ENCODE measurements at places on chromosomes 11 and 22. TPM values are rescaled to one million over a fixed set of nuclear protein-coding genes. Genes with fewer than 3 reads are reported as not detected.

GRCh38 chr11:33021501-33021900 is 5.8 kb downstream of the DEPDC7 start:
- DNase-seq, result no peak
- no peak overlapping the region for H3K27ac ChIP-seq
- no peaks in the 10 kb centered on the region for H3K36me3 ChIP-seq
- H3K4me1 ChIP-seq, result no peaks in the 10 kb centered on the region
- H3K4me3 ChIP-seq, result no peak overlapping the region

Gene VSIG2
- total RNA-seq, result 2.2 TPM

GRCh38 chr11:112931703-112932102 is 29.5 kb upstream of the NCAM1 start:
- no peaks in the 10 kb centered on the region for H3K36me3 ChIP-seq
- H3K4me1 ChIP-seq, result no peaks in the 10 kb centered on the region
- no peak for DNase-seq
- H3K4me3 ChIP-seq, result no peak overlapping the region
- H3K27me3 ChIP-seq, result no peaks in the 10 kb centered on the region

Gene C11orf52
- total RNA-seq, result 2.4 TPM

- H3K36me3 ChIP-seq, result no peaks in the 10 kb centered on the region
- H3K27me3 ChIP-seq, result no peaks in the 10 kb centered on the region
- DNase-seq, result no peak
Measured at GRCh38 chr11:75884321-75884720, 69.3 kb downstream of the UVRAG start.

- no peaks in the 10 kb centered on the region for H3K4me1 ChIP-seq
- H3K27me3 ChIP-seq, result no peaks in the 10 kb centered on the region
- DNase-seq, result no peak
- H3K4me3 ChIP-seq, result no peak overlapping the region
- H3K36me3 ChIP-seq, result no peaks in the 10 kb centered on the region
- no peak overlapping the region for H3K27ac ChIP-seq
Measured at GRCh38 chr11:77558380-77558779, 31.4 kb upstream of the AQP11 start.

DNA sequence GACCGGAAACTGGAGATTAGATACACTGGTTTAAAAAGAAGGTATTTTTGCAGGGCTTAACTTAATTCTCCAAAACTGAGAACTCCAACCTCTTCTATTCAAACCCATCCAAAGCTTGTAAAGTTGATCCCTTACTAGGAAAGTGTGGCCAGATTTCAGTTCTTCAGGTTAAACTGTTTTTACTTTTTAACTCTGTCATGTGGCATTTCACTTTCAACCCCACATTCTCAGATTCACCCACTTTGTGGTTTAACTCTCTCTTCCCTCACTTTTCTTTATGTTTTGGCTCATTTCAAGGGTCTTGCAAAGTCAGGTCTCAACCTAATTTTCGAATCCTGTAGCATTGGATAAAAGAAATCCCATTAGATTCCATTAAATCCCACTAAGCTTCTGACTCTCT is 75.4 kb downstream of the MPPED2 start:
- no peaks in the 10 kb centered on the region for H3K27me3 ChIP-seq
- H3K4me3 ChIP-seq, result no peak overlapping the region
- H3K27ac ChIP-seq, result no peak overlapping the region

GRCh38 chr22:41892721-41893120 is 22.2 kb downstream of the SHISA8 start:
- H3K4me1 ChIP-seq, result no peaks in the 10 kb centered on the region
- DNase-seq, result no peak
- H3K27me3 ChIP-seq, result no peaks in the 10 kb centered on the region
- H3K27ac ChIP-seq, result no peak overlapping the region

GRCh38 chr11:41461057-41461681 is 1.7 kb upstream of the LRRC4C start:
- no peak overlapping the region for H3K4me3 ChIP-seq
- no peaks in the 10 kb centered on the region for H3K36me3 ChIP-seq
- H3K27ac ChIP-seq, result no peak overlapping the region
- no peak for DNase-seq
- H3K4me1 ChIP-seq, result no peaks in the 10 kb centered on the region
- H3K27me3 ChIP-seq, result peaks cover 9% of the 10 kb centered on the region

DNA sequence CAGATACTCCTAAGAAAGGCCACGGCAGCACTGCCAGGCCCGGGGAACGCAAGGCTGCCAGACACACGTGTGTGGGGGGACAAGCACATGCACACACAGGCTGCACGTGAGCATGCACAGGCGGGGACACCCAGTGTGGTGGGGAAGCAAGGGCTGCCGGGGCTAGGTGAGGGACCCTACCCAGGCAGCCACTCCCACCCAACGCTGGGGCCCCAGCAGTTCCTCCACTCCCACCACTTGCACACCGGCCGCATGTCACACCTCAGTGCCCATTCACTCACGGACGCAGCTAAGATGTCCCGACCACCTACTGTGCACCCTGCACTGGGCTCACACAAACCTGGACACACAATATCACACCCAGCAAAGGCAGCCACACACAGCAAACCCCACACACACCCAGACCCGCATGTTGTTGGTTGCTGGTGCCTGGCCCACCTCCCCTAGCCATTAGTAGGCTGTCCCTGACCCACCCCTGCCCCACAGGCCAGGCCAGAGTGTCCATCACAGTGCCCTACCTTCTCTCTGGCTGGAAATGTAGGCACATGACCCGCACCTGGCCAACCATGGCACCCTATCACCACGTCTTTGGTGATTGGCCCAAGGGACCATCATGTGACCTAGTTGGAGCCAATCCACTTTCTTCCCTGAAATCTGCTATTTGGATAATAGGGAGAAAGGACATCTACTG is 8.8 kb downstream of the SSTR3 start:
- no peaks in the 10 kb centered on the region for H3K36me3 ChIP-seq
- no peak overlapping the region for H3K27ac ChIP-seq
- H3K27me3 ChIP-seq, result no peaks in the 10 kb centered on the region
- no peak overlapping the region for H3K4me3 ChIP-seq

GRCh38 chr11:111448414-111448813 is 63.8 kb downstream of the BTG4 start:
- no peak overlapping the region for H3K27ac ChIP-seq
- H3K4me1 ChIP-seq, result no peaks in the 10 kb centered on the region
- no peaks in the 10 kb centered on the region for H3K36me3 ChIP-seq
- no peaks in the 10 kb centered on the region for H3K27me3 ChIP-seq

Gene MRPL48
- 5.6 TPM for total RNA-seq

Gene NNMT
- total RNA-seq, result 4.6 TPM

Gene SERPING1
- 552 TPM for total RNA-seq

DNA sequence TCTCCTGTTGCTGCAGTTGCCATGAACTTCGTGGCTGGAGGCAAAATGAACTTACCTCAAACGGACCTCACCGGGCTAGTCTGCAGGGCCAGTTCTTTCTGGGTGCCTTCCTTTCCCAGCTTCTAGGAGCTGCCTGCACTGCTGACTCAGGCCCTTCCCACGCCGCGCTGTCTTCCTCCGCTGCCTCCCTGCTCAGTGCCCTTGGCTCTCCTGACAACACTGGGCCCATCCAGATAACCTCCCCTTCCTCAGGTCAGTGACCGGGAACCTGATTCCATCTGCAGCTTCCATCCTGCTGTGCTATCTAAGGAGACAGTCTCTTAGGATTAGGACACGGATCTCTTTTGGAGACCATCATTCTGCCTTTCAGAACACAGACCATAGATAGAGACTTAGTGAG is 19.3 kb downstream of the MOB2 start:
- H3K36me3 ChIP-seq, result no peaks in the 10 kb centered on the region
- no peak overlapping the region for H3K4me3 ChIP-seq
- H3K27ac ChIP-seq, result no peak overlapping the region
- no peaks in the 10 kb centered on the region for H3K27me3 ChIP-seq
- H3K4me1 ChIP-seq, result no peaks in the 10 kb centered on the region

GRCh38 chr11:85697747-85698146 is 11.8 kb upstream of the CCDC89 start:
- H3K36me3 ChIP-seq, result no peaks in the 10 kb centered on the region
- no peak overlapping the region for H3K4me3 ChIP-seq
- H3K27me3 ChIP-seq, result no peaks in the 10 kb centered on the region
- H3K4me1 ChIP-seq, result no peaks in the 10 kb centered on the region
- no peak for DNase-seq

DNA sequence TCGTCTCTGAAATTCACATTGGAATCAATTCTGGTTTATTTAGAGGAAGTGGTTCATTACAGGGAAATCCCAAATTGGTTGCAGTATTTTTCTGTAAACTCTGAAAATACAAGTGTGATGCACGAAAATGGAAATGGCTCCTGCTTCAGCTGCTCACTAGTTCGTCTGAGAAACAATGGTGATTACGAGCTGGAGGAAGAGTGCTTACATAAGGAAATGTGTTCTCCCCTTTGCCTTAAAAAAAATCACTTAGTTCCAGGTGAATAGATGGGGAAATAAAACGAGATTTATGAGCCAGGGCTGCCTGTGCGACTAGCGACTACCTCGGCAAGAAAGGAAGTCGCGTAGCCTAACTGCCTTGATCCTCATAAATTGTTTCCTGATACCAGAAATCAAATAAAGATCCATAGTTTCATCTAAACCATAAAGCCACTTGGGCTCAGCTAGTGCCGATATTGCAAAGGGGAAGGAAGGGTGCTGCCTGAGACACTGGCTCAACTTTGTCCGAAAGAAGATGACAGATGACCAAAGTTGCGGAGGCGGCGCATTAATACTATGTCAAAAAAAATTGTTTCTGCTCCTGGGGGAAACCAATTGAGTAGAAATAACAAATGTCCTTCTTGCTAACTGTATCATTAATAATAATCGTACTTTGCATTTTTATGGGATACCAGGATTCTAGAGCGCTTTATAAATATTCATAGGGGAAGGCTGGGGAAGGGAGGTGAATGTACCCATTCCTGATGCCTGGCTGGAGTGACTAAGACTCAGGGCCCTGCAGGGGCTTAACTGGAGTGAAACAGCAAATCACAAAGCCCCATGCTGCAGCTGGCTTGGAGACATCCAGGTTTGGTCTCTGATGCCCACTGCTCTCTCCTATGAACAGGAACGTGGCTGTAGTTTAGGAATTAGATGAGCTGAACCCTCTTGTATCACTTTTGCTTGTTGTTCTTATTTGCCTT is 185.7 kb downstream of the BLID start:
- H3K4me3 ChIP-seq, result peak overlapping the region; percentile 33
- no peaks in the 10 kb centered on the region for H3K36me3 ChIP-seq
- H3K27me3 ChIP-seq, result no peaks in the 10 kb centered on the region
- peak overlapping the region; percentile 45 for H3K27ac ChIP-seq
- no peaks in the 10 kb centered on the region for H3K4me1 ChIP-seq
- DNase-seq, result no peak

Gene SCYL1
- total RNA-seq, result 44.9 TPM

Gene NCF4
- 6.6 TPM for total RNA-seq

GRCh38 chr11:12840871-12841660 is 166.8 kb downstream of the TEAD1 start:
- no peak overlapping the region for H3K4me3 ChIP-seq
- no peaks in the 10 kb centered on the region for H3K36me3 ChIP-seq
- no peak for DNase-seq

- H3K27me3 ChIP-seq, result peaks cover 6% of the 10 kb centered on the region
- H3K4me3 ChIP-seq, result peak within 1 kb of the TSS; percentile 20
- H3K36me3 ChIP-seq, result no peaks in the 10 kb centered on the region
- DNase-seq, result peak; percentile 20
- peaks cover 8% of the 10 kb centered on the region for H3K4me1 ChIP-seq
- H3K27ac ChIP-seq, result no peak within 1 kb of the TSS
Measured at GRCh38 chr11:107928046-107928766, at the start of gene RAB39A. RAB39A (plus strand) TSS chr11:107928448; CDS start chr11:107928569, 121 bp downstream.

GRCh38 chr11:118572981-118573550 is 857 bp downstream of the ARCN1 start:
- no peak for DNase-seq
- peak overlapping the region; percentile 71 for H3K4me3 ChIP-seq
- H3K36me3 ChIP-seq, result no peaks in the 10 kb centered on the region

Gene CCDC188
- total RNA-seq, result 4.3 TPM

- H3K36me3 ChIP-seq, result no peaks in the 10 kb centered on the region
- DNase-seq, result no peak
- no peaks in the 10 kb centered on the region for H3K4me1 ChIP-seq
- H3K4me3 ChIP-seq, result no peak overlapping the region
- H3K27me3 ChIP-seq, result no peaks in the 10 kb centered on the region
- peak overlapping the region; percentile 70 for H3K27ac ChIP-seq
Measured at GRCh38 chr22:27875951-27876350, 43.1 kb downstream of the PITPNB start.

DNA sequence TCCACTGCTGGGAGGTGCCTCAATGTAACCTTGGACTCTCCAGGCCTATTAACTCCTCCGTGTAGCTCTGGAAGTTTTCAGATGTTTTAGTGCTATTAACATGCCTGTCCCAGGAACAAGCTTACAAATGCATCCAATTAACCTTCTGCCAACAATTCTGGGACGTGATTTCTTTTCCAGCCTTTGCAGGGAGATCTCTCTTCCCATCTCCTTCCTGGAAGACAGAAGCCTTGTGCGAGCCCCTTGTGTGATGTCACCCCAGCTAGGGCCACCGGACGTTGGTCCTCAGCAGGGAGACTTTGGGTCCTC is 47.7 kb upstream of the SYT7 start:
- H3K27ac ChIP-seq, result no peak overlapping the region
- H3K4me1 ChIP-seq, result no peaks in the 10 kb centered on the region
- H3K36me3 ChIP-seq, result no peaks in the 10 kb centered on the region
- no peaks in the 10 kb centered on the region for H3K27me3 ChIP-seq

- DNase-seq, result no peak
- H3K36me3 ChIP-seq, result no peaks in the 10 kb centered on the region
- no peak overlapping the region for H3K4me3 ChIP-seq
- peaks cover 6% of the 10 kb centered on the region for H3K4me1 ChIP-seq
- H3K27ac ChIP-seq, result peak overlapping the region; percentile 94
Measured at GRCh38 chr11:8701891-8702597, 19.5 kb downstream of the RPL27A start.

DNA sequence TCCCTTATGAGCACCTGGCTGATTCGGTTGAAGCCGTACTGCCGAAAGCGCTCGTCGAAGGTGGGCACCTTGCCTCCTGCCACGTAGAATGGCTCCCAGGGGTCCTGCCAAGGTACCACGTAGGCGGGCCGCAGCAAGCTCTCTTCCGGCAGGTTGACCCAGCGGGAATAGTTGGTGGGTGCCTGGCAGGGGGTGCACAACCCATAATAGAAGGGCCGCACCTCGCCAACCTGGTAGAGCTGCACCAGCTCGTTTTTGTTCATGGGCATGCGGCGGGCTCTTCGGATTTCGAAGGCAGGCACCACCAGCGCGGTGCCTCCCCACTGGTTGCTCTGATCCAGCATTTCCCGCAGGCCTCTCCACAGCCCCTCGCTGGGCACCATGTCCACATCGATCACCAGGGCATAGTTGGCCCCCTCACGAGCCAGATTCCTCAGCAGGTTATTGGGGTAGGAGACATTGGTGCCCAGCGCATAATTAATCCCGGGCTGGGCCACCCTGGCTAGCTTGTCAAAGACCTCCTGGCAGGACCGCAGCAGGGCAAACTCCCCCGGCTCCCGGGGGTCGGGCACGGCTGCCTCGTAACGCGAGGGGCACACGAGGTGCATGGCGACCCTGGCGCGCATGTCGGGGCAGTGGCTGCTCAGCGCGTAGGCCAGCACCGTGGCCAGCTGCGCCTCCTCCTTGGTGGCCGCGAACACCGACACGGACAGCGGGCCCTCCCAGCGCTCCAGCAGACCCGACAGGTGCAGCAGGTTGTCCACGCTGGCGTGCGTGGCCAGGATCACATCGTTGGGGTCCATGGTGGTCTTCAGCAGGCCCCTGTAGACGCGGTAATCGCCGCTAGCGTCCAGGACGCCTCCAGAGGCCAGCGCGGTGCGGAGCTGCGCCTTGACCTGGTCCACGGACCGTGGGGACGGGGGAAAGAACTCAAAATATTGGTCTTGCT is 679 bp downstream of the B4GAT1 start:
- H3K4me3 ChIP-seq, result peak overlapping the region; percentile 94
- no peak for DNase-seq
- H3K27me3 ChIP-seq, result no peaks in the 10 kb centered on the region
- no peaks in the 10 kb centered on the region for H3K36me3 ChIP-seq
- H3K27ac ChIP-seq, result peak overlapping the region; percentile 90

GRCh38 chr11:17906436-17906835 is 106.4 kb downstream of the SERGEF start:
- DNase-seq, result no peak
- no peaks in the 10 kb centered on the region for H3K36me3 ChIP-seq
- no peak overlapping the region for H3K4me3 ChIP-seq

Data from uterus (tissue), 4 donors.